ENCODE measurements at places on chromosomes 11 and 22. TPM values are rescaled to one million over a fixed set of nuclear protein-coding genes. Genes with fewer than 3 reads are reported as not detected.

DNA sequence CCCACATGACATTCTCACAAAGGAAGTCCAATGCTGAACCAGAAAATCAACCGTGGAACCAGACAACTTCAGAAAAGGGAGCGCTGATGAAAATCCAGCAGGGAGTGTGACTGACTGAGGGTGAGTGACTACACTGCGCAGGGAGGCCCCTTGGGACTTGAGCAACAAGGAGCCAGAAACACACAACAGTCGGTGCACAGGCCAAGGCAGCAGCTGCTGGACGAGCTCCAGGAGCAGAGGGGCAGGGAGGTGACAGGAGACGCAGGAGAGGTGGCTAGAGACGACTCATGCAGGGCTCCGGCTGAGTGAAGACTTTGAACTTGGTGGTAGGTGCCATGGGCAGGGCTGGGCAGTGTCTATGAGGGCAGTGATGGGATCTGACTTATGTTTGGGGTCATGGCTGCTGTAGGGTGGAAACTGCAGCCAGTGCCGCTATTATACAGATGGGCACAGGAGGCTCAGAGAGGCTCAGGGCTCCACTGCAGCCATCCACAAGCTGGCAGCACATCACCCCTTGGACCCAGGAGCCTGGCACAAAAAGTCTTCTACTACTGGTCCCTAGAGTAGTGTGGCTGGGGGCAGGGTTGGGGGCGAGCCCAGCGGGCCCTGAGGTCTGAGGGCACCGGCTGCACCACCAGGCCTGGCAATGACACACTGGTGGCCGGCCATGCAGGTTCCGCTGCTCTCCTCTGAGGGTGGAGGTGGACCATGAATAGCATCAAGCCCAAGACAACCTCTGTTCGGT, 10.3 kb upstream of the FADD start:
- no peak for DNase-seq

DNAJB7 gene
- not detected for polyA plus RNA-seq

- no peak for DNase-seq
These were observed 1.2 kb downstream of the PTS start for GRCh38 chr11:112227471-112227870.

DNA sequence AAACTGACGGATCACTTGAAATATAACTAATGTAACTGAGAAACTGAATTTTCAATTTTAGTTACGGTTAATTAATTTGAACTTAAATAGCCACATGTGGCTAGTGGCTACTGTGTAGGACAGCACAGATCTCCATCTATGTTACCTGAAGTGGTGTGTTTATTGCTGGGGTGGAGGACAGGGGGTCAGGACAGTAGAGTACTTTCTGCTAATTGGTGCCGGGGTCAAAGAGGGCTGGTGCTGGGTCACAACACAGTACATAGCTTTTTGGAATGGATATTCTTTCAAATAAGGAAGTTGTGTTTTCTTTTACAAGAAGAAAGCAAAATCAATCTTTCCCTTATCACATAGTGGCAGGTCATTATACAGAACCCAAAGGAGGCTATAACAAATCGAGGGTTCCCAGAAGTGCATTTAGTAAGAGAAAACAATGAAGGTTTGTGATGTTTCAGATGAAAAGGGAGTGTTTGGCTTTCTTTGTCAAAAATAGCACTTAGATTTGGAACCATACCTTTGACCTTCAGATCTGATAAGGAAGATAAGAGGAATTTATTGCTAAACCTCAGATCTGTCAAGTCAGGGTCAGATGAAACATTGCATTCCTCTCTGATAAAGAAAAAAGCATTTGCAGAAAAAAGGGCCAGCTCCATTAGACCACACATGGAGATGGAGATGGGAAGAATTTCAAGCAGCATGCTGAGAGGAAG, 384.5 kb downstream of the AASDHPPT start:
- DNase-seq = no peak

DNA sequence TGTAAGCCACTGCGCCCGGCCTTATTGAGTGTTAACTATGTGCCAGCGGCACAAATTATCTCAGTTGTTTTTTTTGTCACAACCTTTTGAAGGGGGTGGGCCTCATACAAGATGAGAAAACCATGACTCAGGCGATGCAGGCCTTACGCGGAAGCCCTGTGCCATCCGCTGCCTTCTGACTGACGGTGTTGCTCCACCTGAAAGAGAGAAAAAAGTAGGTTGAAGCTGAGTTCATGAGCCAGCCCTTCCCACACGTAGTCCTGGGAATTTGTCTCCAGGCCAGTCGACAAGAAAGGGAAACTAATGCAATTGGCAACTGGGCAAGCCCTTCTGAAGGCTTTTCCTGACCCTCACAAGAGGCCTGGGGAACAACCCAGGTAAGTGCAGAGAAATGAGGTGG, 96.9 kb upstream of the CRYBB3 start:
- no peak for DNase-seq

HOATZ gene
- not detected for polyA plus RNA-seq

LRRC74B gene
- 0.07 TPM for polyA plus RNA-seq

KIRREL3 gene
- 0.90 TPM for polyA plus RNA-seq

IRF7 gene
- 87.6 TPM for polyA plus RNA-seq

CTSC gene
- polyA plus RNA-seq = 102 TPM

- no peak for DNase-seq
These were observed 185.5 kb downstream of the TRIM29 start for GRCh38 chr11:119952441-119952840.

DNA sequence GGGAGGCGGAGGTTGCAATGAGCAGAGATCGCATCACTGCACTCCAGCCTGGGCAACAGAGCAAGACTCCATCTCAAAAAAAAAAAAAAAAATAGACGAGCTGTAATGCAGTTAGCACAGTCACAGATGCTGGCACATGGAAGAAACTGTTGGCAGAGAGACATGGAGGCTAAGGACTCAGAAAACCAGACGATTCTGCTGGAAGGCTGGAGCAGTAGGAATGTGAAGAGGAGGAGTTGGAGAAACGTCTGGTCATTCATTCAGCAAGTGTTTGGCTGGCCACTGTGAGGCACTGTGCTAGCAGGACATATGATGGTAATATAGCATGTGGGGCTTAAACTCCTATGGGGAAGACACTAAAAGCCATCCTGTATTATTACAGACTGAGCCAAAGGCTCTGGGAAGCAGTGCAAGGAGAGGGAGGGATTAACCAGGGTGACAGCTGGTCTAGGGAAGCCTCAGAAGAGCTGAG, 5.0 kb downstream of the UQCR10 start:
- DNase-seq = no peak

OR56A1 gene
- not detected for polyA plus RNA-seq

- no peak for DNase-seq
These were observed at the start of gene CST6 for GRCh38 chr11:66011785-66012303. Gene CST6, plus strand, starts transcription at chr11:66012008. Its CDS starts 37 bp downstream, at chr11:66012045.

- no peak for DNase-seq
These were observed 112.2 kb downstream of the SBF2 start for GRCh38 chr11:10181811-10182210.

Measured in adrenal gland (tissue), 19 donors.